ENCODE measurements at places on chromosomes 7 and 10.

- DNase-seq: no peak
Measured at GRCh38 chr10:62047960-62048383, 146.5 kb downstream of the ARID5B start.

DNA sequence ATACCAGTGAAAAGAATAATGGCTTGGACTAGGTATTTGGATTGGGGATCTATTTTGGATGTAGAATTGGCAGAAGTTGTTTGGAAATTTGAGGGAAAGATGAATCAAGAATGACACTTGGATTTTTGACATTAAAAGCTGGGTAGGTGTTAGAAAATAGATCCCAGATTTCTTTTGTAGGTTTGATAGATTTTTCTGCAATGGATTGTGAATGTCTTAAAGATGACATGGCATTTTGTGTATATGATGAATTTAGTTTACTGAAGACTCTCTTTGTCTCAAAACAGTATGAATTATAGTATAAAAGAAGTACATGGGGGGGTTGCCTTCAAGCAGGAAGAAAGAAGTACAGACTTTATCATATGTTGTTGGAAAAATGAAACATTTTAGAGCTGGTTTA lies 75.8 kb downstream of the MPLKIP start:
- no peak for DNase-seq

- DNase-seq: no peak
Measured at GRCh38 chr10:125050383-125050782, 108.5 kb downstream of the ZRANB1 start.

DNA sequence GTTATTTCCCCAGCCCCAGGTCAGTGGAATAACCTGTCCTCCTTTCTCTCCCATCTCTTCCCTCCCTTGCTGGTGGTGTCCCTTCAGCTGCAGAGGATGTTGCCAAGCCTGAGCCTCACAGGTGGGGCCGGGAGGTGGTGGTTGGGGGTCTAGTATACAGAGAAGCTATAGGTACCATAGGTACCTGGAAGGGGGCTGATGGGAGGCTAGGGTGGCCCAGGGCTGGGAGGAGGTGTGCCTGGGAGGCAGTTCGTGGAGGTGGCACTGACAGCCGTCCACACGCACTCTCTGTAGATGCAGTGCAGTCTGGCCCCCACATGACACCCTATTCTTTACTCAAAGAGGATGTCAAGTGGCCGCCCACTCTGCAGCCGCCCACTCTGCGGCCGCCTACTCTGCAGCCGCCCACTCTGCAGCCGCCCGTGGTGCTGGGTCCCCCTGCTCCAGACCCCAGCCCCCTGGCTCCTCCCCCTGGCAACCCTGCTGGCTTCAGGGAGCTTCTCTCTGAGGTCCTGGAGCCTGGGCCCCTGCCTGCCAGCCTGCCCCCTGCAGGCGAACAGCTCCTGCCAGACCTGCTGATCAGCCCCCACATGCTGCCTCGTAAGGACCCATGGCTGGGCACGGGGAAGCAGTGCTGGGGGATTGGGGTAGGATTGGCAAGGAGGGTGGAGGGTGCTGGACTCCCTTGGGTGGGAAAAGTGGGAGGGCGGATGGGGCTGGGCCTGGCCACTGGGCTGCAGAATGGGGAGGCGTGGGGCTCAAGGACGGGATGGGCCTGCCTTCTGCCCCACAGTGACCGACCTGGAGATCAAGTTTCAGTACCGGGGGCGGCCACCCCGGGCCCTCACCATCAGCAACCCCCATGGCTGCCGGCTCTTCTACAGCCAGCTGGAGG lies 9.5 kb downstream of the IRF5 start:
- DNase-seq: no peak

DNA sequence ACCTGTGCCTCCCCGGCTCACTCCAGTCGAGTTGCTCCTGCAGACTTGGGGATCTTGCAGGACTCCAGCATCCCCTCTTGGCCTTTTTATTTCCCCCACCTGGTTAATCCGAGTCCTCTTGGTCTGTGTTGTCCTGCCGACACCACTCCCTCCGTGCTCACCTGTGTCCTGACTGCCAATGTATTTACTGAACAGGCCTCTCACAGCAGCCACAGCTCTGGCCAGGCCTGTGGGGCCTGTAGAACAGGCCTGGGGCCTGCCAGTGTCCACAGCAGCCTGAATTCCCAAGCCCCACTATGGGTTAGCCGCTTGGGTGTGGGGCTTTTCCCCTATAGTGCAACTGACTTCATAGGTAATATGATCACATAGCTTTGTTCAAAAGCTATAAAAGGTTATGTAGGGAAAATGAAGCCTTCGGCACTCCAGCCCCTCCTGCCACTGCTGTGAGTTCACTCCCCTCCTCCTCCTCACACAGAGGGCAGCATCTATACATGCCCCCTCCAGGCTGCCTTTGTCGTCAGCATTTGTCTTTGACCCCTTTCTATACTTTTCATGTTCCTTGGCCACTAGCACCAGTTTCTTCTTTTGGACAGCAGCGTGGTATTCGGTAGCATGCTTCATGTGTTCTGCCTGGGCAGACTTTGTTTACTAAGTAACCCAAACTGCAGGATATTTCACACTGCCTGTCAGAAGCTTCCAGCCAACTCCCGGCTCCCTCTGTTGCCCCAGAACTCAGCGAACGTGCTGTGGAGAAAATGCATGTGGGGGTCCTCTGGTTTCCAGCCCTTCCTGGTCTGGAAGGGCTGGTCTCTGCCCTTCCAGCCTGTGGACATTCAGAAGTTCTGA lies 46.1 kb downstream of the ZNF467 start:
- DNase-seq: no peak

DNA sequence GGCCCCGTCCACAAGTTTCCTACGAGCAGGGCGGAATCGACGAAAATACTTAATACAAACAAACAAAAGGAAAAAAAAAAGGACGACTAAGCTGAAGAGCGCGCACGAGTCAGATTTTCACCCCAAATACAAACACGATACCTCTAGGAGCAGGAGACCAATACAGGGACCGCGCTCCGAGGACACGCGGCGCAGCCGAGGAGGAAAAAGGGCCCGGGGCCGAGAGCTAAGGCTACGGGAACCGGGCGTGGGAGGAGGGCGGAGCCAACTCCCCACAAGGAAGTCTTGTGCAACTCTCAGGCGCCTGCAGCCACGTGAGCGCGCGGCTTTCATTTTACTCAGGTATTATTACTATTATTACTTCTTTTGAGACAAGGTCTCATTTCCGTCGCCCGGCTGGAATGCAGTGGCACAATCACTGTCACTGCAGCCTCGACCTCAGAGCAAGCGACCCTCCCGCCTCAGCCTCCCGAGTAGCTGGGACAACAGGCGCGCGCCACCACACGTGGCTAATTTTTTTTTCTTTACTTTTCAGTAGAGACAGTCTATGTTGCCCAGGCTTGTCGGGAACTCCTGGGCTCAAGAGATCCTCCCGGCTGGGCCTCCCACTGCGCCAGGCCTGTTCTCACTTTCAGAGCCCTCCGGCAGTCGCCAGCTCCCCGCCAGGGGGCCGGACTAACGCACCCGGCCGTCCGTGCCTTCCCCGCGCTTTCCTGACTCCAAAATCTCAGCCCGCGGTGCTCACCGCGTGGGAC lies 1.2 kb downstream of the HNRNPF start:
- DNase-seq: peak; percentile 95

DNA sequence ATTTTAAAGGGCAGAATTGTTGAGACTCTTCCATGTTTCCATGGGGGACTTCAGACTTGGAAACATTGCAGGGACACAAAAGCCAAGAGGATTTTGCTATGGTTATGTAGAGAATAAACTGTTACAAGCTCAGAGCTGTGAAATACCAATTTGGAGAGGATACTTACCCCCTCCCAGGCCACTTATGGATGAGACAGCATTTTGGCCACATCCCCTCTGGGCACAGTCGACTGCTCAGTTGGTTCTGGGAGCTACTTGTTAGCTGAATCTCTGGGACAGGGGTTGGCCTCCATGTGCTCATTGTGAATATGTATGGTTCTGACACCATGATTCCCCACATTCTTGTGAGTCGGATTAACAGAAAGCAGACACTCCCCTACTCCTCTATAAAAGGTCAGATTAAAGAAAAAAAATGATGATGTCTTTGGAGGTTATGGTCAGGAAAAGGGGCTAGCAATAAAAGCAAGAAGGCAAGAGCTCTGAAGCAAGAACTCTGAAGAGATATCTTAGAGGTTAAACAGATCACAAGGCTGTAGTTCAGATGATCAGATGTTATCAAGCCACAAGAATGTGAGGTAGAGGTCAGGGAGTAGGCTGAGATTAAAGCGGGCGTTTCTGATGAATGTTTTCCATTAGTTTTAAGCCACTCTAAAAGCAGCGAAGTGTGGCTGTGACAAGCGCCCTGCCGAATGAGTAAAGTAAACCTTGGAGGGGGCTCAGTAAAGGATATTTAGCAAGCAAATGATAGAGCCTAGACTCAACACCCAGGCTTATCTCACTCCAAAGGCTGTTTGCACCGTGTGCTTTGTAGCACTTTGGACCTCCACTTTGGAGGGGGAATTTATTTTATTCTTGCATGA lies 17.2 kb downstream of the STAMBPL1 start:
- DNase-seq: no peak

DNA sequence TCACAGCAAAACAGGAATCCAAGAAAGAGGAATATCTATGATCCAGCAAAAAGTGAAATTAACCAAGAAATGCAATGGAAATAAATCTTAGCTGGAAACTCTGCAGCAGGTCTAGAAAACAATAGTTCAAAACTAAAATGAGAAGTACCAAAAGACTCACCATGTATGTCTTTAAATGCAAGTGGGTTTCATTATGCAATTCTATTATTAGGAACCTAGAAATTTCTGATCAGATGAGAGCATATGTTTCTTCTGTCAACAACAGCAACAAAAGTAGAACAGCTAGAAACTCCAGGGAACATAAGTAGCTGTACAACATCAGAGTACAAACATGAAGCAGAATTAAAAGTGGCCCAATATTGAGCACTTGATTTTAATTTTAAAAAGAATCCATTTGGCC lies 304.0 kb downstream of the ARHGAP12 start:
- no peak for DNase-seq

GRCh38 chr10:15121707-15122106 lies 24.6 kb downstream of the RPP38 start:
- no peak for DNase-seq

DNA sequence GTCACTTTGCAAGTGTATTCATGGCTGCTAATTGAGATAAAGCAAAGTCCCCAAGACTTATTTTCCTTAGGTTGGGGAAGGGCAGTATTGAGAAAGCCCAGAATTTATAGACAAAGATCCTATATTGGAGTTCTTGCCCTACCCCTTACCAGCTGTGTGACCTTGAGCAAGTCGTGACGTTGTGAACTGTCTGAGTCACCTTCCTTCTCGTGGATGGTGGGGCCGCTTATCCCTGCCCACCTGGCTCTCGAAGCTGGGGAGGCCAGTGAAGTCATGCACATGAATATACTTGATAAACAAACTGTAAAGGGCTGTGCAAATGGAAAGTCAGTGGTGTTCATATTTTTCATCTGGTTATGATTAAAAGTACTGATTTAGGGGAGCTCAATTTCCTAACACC lies 127.4 kb downstream of the TACC2 start:
- no peak for DNase-seq

DNA sequence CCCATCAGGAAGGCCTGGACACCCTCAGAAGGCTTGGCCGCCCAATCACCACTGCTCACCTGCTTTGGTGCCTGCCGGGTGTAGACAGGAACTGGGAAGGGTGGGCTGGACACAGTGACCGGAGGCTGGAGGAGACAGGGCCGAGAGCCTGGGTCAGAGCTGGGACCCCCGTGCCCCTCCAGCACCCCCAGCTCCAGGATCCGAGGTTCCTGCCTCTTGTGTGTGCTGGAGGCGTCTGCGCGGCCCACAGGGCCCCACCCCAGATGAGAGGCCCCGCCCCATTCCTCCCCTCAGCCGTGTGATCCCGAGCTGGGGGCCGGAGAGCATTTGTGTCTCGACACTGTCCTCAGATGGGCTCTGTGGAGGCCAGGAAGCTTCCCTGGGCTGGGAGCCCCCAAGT lies 9.4 kb downstream of the ADAM8 start:
- no peak for DNase-seq

GRCh38 chr10:80894311-80894791 lies 356.6 kb downstream of the SH2D4B start:
- no peak for DNase-seq

DNA sequence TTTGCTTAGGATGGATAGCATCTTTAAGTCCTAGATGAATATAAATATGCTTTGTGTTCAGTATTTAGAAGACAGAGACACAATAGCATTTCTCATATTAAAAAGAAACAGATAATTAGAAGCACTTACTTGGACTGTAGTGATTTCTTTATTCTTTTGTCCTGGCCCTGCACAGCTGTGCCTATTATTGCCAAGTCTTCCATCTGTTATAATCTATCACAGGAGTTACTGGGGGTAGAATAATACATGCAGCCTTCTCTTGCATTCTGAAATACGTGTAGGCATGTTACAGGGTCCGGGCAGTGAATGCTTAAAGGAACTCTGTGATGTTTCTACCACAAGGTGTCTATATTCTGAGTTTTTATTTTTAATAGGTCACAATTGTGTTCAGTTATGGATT lies 461.5 kb upstream of the COBL start:
- no peak for DNase-seq

- DNase-seq: no peak
Measured at GRCh38 chr10:16741540-16741939, 75.7 kb downstream of the RSU1 start.

- peak; percentile 66 for DNase-seq
Measured at GRCh38 chr10:132186488-132187429, at the start of gene DPYSL4. Gene DPYSL4 (plus strand): TSS chr10:132186948. CDS start chr10:132187064, 116 bp downstream.

GRCh38 chr10:35456153-35456720 lies 119.9 kb downstream of the CCNY start:
- no peak for DNase-seq

GRCh38 chr7:86706406-86706805 lies 62.7 kb downstream of the GRM3 start:
- DNase-seq: no peak

- DNase-seq: no peak
Measured at GRCh38 chr10:81724431-81724830, 150.6 kb upstream of the NRG3 start.

GRCh38 chr10:66550351-66550750 lies 375.5 kb upstream of the LRRTM3 start:
- DNase-seq: no peak

DNA sequence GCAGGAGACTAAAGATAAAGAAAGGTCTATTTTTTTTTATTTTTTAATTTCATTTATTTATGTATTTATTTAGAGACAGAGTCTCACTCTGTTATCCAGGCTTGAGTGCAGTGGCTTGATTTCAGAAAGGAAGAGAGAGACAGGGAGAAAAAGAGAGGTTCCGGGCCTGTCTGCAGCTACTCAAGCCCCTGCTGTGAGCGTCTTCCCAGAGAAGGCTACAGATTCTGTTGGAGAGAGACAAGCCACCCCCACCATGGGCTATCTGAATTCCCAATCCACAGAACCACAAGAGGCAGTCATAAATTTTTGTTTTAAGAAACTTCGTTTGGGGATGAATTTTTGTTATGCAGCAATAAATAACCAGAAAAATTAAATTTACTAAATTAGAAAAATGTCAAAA lies 68.1 kb downstream of the CALN1 start:
- no peak for DNase-seq

- DNase-seq: no peak
Measured at GRCh38 chr7:28389504-28390395, 22.6 kb upstream of the CREB5 start.

- DNase-seq: no peak
Measured at GRCh38 chr7:157017149-157017548, 6.7 kb upstream of the MNX1 start.

- DNase-seq: no peak
Measured at GRCh38 chr10:123788981-123789380, 102.6 kb downstream of the CPXM2 start.

- DNase-seq: no peak
Measured at GRCh38 chr7:158301207-158301606, 286.4 kb downstream of the PTPRN2 start.

All from activated CD8-positive, alpha-beta memory T cell treated with anti-CD3 and anti-CD28 coated beads, Interleukin-2, amount 50 U/mL, for 48 hours (primary cell).